Stimulated activated CD8-positive, alpha-beta memory T cell treated with anti-CD3 and anti-CD28 coated beads, Interleukin-7, amount 100 ng/mL, for 1 hour (primary cell): ENCODE measurements at places on chromosomes 2 and 18.

GRCh38 chr2:123890148-123890547 is 134.9 kb upstream of the CNTNAP5 start:
- no peak for DNase-seq

- DNase-seq, result no peak
Measured at GRCh38 chr2:47029737-47030524, 114.3 kb upstream of the MCFD2 start.

DNA sequence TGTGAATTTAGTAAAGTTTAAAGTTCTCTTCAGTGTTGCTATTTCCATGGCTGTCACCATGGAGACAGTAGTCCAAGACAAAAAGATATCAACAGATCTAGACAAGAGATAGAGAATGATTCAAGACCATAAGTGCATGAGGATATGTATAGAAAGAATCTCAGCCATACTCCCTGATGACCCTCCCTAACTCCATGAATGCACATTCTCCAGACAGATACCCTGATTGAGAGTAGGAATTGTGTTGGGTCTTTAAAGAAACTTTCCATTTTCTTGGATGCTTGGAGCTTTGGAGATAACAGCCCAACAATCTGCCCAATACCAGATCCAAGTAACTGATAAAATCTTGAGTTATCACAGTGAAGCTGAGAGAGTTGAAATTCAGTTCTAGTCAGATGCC is 1601.2 kb upstream of the CELF4 start:
- DNase-seq, result no peak

GRCh38 chr18:49565612-49566011 is 3.8 kb downstream of the LIPG start:
- DNase-seq, result no peak

GRCh38 chr18:73461780-73462059 is 593.9 kb upstream of the NETO1 start:
- no peak for DNase-seq

- no peak for DNase-seq
Measured at GRCh38 chr18:76452357-76452756, 42.7 kb downstream of the ZNF516 start.

DNA sequence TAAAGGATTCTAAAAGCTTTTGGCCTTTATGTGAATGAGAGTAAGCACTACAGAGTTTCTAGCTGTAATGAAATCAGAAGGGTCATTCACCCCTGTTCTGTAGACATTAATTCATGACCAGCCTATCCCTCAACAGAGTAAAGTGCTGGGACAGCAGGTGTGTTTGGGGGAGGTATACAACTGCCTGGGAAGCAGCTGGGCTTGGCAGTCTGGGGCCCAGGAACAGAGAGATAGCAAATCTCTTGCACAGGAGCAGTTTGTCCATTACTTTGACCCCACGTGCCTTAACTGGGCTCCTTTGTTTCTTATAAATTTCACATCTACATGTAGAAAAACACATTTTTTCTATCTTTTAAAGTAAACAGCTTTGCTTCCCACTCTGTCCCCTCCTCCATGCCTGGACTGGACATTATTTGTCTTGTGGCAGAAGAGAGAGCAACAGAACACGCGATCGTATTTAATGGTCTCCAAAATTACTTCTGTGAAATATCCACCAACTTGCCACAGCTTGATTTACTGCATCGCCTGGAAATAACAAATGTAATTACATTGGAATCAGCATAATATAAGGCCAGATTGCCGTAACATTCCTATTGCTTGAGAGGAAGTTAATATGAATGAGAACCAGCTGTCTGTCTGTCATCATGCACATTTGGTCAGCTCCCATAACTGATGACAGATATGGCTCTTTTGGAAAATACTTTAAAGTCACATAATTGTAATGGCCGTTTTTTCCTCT is 263.8 kb downstream of the RBM43 start:
- DNase-seq, result no peak

GRCh38 chr18:23584019-23584983 is 2.0 kb downstream of the NPC1 start:
- DNase-seq, result no peak

- no peak for DNase-seq
Measured at GRCh38 chr2:227006189-227006897, 157.7 kb downstream of the COL4A4 start.

GRCh38 chr2:182228073-182228473 is 198.8 kb downstream of the PDE1A start:
- DNase-seq, result no peak

DNA sequence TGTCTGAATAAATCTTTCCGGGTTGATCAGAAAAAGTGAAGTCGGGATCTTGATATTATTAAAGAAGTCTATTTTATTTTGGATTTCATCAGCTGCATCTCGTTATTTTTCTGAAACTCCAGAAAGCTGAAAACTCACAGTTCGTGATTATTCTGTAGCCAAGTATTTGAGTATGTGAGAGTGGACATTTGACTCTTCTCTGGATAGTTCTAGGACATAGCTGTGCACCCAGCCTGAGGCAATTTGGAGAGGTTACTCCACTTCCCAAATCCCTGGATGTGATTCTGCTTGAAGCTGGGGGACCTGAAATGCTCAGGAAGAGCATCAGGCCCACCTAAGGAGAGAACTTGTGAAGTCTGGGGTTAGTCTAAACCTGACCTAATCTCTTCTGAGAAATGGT is 117.6 kb upstream of the PID1 start:
- no peak for DNase-seq

DNA sequence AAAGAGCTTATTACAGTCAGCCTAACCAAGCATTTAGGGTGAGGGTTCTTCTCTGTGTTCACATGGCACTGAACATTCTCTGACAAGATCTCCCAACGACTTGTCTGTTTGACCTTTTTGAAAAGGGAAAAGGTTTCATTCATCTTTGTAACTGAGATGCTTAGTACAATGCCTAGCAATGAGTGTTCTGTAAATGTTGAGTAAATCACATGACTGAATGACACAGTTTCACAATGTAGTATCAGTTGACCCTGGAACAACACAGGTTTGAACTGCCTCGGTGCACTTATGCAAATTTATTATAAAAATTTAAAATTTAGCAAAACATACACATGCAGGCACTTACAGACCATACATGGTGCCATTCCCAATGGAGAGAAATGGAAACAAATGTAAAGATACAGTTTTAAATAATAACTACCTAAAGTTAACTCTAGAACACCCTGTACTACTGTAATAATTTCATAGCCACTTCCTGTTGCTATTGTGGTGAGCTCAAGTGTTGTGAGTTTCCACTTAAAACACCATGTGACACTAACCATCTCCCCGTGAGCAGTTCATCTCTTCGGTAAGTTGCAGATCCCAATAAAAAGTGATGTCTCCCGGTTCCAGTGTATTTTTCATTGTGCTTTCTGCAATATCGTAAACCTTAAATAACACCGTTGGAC is 34.1 kb upstream of the VWC2L start:
- DNase-seq, result no peak

DNA sequence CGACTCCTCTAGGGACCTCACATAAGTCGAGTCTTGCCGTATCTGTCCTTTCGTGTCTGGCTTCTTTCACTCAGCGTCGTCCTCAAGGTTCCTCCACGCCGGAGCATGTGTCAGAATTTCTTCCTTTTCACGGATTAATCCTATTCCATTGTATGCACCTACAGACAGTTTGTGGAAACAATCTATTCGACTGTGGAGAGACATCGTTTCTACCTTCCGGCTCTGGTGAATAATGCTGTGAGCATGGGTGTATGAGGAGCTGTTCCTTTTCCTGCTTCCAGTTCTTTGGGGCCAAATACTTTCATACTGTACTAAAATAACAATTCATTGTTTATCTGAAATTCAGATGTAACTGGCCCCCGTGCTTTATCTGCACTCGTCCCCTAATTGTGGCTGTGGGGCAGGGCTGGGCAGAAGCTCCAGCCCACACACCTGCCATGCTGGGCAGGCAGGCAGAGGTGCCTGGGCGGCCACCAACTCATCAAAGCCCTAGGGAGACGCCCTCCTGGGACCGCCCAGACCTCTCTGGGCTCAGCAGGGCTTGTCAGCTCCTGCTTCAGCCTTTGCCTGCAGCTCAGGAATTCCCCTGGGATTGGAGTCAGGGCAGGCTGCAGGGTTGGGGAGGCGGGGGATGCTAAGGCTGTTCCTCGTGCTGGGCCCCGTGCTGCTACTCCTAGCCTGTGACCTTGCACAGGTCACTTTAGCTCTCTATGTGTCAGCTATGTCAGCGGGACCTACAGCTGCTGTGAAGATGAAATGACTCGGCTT is 14.5 kb downstream of the GPC1 start:
- no peak for DNase-seq

DNA sequence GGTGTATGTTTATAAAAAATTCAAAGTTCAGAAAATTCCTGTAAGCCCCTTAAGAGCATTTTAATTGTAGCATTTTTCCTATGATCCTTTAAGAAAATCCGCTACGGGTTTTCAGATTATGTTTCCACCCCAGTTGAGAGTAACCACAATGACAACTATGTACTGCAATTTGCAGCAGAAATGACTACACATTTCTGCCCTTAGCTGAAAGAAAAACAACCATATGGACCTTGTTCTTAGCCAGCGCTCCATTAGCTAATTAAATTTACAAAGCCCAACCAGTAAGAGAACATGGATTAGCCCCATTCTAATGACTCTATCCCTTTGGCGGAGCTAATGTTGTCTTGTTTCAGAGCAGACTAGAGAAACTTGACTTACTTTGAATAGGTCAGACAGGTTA is 247.6 kb downstream of the SLC8A1 start:
- no peak for DNase-seq

DNA sequence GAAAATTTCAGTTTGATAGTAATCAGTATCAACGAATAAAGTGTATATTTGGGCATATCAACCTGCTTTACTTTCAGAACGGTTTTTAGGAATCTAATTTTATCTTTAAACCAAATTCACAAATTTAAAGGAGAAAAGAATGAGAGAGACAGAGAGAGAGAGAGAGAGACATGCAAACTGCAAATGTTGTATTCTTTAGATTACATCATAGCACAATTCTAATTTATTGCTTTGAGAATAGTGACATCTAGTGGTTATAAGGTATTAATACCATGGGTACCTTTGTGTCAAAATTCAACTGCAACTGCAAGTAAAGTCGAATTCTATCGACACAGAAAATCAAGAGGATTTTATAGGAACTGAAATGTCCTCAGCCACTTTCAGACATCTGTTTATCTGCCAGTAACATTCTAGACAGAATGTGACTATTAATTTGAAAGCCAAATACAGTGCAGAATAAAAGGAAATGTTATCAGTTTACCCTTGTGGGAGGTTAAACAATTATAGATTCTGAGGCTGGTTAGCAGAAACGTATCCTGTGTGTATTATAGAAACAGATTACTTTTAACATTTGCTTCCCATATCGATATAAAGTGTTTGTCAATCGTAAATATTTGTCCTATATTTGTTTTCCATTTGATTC is 529.8 kb upstream of the VRK2 start:
- DNase-seq, result no peak

- DNase-seq, result no peak
Measured at GRCh38 chr2:234931371-234931770, 20.4 kb upstream of the SH3BP4 start.

DNA sequence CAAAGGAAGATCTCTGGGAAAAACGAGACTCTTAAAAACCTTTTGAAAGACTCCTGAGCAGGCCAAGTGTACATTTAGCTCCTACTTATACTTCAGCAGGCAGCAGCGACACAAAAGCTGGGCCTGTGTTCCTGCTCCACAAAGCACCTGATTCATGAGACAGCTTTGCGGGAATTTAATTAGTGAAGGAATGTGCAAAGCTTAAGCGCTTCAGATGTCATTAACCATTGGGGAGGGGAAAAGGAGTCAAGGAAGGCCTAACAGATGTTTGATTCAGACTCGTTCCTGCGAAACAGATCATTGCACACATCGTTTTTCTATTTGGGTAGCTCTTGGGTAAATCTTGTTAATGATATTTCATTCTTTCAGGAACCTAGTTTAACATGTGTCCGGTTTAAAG is 125.9 kb downstream of the MAIP1 start:
- no peak for DNase-seq

DNA sequence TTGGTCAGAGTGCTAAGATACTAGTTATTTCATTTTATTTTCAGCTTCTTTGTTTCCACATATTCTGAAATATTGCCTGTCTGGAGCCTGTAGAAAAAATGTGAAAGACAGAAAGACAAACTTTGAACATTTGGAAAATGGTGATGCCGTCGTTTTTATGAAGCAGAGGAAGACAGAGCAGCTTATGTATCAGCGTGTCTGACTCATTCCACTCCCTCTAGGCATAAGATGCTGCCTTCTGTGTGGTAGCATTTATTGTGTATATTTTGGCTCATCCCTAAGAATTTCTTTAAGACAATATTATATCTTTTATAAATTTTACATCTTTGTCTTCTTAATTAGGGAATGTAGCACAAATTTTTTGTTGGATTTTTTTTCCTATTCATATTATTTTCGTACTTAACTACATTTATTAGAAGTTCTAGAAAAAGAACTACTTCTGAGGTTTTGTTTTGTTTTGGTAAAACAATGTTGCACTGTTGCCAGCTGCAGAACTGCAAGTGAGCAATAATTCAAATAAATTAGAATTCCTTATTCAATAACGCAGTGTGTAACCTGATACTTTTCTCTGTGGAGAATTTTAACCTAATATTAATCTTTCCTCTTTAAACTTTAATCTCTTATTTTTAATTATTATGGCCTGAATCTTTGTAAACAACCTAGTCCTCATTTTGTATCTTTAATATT is 300.4 kb downstream of the ZNF407 start:
- DNase-seq, result no peak

DNA sequence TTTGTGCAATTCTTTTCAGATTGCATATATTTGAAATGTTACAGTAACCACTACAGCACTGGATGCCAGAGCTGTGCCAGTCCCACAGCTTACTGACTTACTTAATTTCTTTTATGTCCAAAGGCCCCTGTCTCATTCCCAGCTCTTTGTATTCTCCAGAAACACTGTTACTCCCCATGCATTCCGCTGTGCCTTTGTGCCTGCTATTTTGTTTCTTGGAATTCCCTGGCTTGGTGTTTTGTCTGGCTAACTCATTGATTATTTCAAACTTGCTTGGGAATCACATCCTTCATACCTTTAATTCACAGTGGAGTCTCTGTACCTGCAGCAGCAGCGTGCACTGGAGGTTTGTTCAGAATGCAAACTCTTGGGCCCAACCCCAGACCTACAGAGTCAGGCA is 601.9 kb upstream of the DDX18 start:
- no peak for DNase-seq

GRCh38 chr2:67642046-67642382 is 244.9 kb downstream of the ETAA1 start:
- no peak for DNase-seq

DNA sequence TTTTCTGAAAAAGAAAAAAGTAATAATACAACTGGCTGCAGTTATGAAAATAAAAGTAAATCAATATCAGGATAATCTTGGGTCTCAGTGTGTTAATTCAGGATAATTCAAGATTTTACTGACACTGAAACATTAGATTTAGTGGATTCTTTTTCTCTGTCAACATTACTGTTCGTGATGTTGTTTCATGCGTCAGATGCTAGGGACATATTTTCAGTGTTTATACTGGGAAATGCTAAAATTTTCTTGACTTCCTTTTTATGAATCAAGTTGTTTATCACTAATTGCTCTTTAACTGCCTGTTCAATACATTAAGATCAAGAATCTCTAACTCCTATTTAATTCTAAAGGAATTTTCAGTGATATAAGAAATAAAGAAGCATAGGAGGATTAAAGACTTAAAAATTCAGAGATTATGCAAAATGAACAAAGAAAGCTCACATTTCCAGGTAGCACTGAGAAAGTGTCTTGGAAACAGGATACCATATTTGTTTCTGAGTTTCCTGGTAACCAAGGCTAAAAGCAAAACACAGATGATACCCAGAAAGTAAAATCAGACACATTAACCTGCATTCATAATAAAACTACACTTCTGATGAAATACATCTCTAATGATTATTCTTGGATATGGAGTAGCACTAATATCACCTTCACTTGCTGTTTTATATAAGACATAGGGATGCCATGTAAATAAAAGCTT is 174.0 kb downstream of the ARL4C start:
- DNase-seq, result no peak
